M059J (cell line): ENCODE measurements at places on chromosomes 3 and 15. TPM values are rescaled to one million over a fixed set of nuclear protein-coding genes. Genes with fewer than 3 reads are reported as not detected.

DNA sequence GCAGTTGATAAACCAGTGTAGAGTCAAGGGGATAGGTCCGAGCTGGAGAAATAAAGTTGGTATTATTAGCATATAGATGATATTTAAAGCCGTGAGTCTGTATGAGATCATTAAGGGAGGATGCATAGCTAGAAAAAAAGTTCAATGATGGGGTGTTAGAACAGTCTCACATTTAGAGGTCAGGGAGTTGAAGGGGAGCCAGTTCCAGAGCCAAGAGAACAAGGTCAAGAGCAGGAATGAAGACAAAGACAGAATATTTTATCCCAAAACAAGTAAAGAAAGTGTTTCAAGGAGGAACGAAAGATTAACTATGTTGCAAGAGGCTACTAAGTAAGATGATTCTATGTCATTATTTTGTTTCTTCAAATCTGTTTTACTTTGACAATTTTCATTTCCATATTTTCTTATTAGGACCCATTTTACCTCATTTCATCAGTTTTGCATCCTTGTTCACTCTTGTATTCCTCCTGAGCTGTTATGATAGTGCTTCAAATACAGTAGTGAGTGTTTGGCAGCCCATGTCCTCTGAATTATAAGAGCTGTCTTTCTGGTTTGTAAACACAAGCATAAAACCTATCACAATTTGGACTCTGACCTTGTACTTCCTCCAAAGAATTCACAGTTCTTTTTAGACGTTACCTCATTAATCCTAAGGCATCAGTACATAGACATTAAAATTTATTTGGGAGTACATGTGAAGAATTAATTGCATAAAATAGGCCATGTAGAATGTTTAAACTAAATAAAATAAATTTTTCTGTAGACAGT lies 695.7 kb upstream of the NECTIN3 start:
- no peak for DNase-seq

Gene OXTR
- 47.6 and 68.4 TPM in 2 replicates for total RNA-seq

GRCh38 chr15:89826671-89827655 lies 12.3 kb upstream of the ANPEP start:
- DNase-seq, result no peak

GRCh38 chr3:171228240-171228639 lies 201.7 kb upstream of the SLC2A2 start:
- DNase-seq, result peak; percentile 65

GRCh38 chr3:60384341-60384740 lies 866.9 kb downstream of the FHIT start:
- DNase-seq, result peak; percentile 38

Gene ROBO2
- not detected in 2 replicates for total RNA-seq

Gene WNT5A
- 92.8 and 113 TPM in 2 replicates for total RNA-seq

Gene REC114
- total RNA-seq, result not detected in 2 replicates

- DNase-seq, result peak; percentile 87
These were observed at the start of gene P4HTM for GRCh38 chr3:48989796-48990635. TSS of gene P4HTM (plus strand) at chr3:48990241. CDS start at chr3:48990257, 16 bp downstream.

DNA sequence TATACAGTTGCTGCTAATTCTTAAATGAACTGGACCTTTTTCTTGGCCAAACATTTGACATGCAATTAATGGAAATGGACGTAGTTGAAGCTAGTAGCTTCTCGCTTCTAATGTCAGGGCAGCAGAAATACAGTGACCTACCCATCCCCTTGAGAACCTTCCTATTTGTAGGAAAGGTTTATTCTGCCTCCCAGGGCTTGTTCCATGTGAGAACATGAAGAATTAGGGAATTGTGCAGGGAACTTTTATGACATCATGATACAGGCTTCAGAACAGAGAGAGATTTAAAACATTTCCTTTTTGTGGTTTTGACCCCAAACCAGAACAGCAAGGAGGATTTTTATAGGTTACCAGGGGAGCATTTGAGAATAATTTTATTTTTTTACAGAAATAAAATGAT lies 406.6 kb upstream of the PPP2R3A start:
- no peak for DNase-seq

- DNase-seq, result no peak
These were observed 22.3 kb downstream of the PLXNB1 start for GRCh38 chr3:48407542-48408099.

DNA sequence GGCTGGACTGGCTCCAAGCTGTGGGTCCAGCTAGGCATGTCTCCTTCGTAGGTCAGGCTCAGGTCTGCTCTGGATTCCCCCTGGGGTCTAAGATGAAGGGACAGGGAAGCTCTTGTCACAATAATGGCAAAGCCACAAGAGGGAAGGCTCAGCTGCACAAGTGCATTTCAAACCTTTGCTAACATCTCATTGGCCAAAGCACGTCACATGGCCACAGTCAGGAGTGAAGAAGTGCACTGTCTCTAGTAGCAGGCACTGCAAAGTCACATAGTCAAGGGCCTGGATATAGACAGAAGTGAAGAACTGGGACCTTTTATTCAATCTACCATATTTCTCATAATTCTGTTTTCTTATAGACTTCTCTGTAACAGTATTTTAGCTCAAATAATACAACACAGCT lies 20.1 kb downstream of the DLEC1 start:
- no peak for DNase-seq

DNA sequence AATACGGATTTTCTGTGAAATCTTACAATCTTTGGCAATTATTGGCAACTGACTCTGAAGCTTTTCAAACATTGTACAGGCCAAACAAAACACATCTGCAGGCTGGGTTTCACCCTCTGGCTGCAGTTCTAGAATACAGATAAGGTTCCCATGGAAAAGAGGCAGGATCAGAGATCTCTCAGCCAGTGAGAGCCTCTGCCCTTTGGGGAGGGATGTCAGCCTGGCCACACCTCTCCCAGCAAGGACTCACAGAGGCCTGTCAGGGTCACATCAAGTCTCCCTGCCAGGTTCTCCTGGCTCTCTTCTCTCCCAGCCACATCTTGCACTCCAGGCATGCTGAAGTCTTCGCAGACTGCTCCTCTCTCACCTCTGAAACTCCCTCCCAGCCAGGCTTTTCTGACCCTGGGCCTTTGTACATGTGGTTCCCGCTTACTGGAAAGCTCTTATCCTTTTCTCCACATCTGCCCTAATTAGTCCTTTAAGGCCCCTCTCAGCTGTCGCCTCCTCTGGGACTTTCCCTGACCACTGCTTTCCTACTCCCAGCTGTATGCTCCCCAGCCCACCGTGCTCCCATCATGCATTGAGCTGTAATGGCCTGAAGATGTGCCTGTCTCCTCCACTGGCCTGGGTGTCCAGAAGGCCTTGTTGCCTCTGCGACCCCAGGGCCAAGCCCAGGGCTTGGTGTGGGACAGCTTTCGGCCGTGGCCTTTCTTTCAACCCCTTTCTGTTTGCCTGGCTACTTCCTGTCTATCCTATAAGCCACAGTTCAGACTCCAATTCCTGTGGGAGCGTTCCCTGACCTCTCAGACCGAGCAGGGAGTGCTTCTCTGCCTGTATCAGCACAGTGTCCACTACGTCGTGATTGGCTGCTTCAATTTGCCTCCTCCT lies 4.3 kb downstream of the RBP1 start:
- peak; percentile 90 for DNase-seq

- DNase-seq, result no peak
These were observed 55.2 kb downstream of the COL8A1 start for GRCh38 chr3:99693636-99694035.

DNA sequence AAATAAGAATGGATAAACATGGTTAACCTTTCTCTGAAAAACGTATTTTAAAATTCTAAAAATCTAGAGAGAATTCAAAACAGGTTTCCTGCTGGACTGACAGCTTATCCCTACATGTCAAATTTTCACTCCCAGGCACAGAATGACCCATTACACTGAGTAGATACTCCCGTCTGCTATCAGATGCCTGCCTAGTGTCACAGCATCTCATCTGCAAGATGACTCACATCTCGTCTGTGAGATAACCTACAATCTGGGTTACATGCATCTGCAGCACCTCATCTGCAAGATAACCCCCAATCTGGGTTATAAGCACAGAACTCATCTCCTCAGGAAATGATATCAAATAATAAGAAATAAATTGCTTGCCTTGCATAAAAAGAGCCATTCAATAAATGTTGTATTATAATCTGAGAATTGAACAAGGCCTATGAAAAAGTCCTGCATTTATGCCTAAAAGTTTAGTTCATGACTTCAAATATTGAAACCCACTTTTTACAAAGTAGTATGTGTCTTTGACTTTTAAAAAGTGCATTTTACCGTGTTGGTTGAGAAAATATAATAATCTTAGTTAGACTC lies 188.3 kb upstream of the THBS1 start:
- DNase-seq, result peak; percentile 56

- no peak for DNase-seq
These were observed 16.7 kb downstream of the WWTR1 start for GRCh38 chr3:149640976-149641728.

Gene OR5K2
- not detected in 2 replicates for total RNA-seq

DNA sequence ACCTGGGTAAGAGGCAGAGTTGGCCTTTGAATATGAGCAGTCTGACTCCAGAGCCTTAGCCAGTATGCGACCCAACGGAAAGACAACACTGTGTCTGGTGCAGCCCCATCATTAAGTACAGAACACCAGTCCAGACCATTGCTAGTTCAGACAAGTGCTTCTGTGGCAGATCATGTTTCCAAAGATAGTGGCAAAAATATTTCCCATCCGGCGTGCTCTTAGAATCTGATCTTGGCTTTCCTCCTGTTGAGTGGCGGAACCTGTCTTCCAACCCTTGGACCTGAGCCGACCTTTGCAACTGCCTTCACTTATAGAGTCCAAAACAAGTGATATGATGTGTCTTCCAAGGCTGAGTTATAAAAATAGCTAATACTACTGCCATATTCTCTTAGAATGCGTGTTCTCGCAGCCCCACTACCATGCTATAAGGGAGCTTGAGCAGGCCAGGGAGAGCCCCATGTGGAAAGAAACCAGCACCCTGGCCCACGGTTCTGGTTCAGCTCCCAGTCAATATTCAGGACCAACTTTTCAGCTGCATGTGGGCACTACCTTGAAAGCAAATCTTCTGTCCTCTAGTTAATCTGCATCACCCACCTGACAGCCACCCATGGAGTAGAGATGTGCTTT lies 322.4 kb upstream of the SLCO3A1 start:
- no peak for DNase-seq

GRCh38 chr3:84943379-84943778 lies 15.4 kb upstream of the CADM2 start:
- DNase-seq, result no peak

Gene SKOR1
- 0.12 and 0.17 TPM in 2 replicates for total RNA-seq

Gene STAG1
- total RNA-seq, result 24.9 and 31.6 TPM in 2 replicates

DNA sequence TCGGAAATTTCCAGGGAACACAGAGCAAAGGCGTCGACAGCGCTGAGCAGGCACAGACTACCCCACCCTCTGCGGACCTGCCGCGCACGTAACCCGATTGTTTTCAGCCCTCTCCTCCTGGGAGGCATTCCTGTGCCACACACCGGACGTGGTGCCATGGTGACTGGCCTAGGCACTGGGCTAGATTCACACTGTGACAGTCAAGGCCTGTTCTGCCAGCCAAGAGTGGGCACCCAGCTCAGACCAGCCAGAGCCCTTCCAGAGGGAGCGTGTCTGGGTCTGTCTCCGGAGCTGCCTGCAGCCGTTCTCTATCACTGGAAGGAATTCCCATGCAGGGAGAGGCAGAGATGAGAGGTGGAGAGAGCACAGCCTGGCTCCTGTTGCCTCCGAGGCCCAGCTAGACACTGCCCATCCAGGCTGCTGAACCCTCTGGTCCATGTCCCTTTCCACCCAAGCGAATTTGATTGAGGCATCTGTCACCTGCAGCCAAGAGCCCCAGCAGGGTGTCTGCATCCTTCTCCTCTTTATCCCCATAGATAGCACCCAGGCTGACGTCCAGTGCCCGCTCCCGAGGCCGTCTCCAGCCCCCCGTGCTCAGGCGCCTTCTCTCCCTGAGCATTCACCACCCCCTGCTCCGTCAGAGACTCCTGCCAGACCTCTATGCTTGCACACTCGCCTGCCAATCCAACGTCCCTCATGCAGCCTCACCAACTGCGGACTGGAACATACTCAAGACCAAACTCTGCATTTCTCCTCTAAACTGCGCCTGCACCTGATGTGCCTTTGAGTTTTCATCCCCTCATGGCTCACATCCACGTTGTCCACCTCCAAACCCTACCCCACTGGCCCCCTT lies 267.5 kb downstream of the OCA2 start:
- DNase-seq, result no peak

DNA sequence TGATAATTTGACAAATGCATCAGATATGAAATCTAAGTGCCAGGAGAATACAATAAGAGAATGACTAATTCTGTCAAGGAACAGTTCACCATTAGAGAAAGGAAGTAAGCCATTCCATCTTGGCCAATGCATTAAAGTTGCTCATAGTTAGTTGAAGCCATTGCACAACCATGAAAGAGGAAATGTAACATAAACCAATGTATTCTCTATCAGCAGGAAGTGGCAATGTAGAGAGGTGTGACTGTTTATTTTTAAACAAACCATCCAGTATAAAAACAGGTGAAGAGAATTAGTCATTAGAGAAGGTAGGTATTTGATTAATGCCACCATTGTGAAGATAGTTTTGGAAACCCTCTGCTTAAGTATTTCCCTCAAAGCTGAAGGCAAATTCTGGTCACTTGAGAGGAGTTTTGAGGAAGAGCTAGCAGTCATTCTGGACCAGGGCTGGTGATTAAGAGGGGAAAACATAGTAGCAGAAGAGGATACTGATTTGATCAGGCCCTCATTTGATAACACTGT lies 10.7 kb upstream of the ANXA2 start:
- DNase-seq, result peak; percentile 79

Gene ITIH1
- total RNA-seq, result not detected in 2 replicates

Gene POU1F1
- total RNA-seq, result not detected in 2 replicates

DNA sequence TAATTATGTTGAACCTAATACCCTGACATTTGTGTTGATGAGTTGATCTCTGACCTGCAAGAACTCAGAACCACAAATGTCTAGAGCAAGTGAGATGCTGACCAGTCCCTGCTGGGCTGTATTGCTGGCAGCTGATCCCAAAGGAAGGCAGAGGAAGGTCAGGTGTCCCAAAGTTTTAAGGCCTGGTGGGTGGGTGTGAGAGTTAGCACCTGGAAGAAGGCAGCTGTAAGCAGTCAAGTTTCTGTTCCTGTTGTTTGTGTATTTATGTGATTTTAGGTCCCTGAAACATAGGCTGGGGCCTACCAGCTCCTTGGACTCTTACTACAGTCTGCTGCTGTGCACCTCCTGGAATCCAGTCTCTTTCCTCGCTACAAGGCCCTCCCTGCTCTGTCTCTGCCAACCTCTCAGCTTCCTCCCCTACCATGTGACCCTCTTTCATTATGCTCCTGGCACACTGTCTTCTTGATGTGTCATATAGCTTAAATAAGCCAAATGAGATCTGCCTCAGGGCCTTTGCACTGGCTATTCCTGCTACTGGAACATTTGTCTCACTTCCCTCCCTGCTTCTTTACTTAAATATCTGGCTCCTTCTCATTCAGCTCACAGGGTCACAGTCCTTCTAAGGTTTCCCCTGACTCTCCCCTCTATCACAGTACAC lies 31.0 kb upstream of the ATOSA start:
- DNase-seq, result peak; percentile 37

DNA sequence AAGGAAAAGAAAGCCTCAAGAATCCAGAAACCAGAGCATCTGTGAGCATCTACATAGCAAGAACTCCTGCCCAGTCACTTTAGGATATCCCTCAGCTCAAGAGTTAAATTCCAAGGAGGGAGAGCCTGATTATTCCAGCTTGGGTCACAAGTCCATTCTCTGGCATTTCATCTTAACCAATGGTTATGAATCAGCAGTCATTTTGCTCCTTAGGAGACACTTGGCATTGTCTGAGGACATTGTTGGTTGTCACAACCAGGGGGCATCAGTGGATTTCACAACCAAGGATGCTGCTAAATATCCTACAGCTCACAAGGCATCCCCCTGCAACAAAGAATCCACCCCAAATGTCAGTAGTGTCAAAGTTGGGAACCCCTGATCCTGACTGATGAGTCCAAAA lies 51.0 kb upstream of the LMCD1 start:
- DNase-seq, result peak; percentile 18

- no peak for DNase-seq
These were observed 32.6 kb downstream of the STT3B start for GRCh38 chr3:31565288-31565687.
